ENCODE measurements at places on chromosomes 1 and 21.

GRCh38 chr1:107920561-107920960, 44.4 kb downstream of the VAV3 start:
- no peak for DNase-seq

GRCh38 chr1:116836099-116836498, 73.6 kb upstream of the PTGFRN start:
- no peak for DNase-seq

DNA sequence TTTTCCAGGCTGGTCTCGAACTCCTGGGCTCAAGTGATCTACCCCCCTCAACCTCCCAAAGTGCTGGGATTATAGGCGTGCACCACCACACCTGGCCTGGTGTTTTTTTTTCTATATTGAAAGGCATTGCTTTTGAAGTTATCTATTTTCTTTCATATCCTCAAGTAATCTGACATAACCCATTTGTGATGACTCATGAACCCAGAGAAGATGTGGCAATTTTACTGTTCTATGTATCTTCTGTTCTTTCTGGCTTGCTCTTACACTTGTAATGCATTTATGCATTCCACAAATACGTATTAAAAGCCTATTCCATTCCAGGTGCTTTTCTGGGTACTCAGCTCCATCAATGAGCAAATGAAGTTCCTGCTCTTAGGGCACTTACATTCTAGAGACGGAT, 29.9 kb upstream of the ERRFI1 start:
- DNase-seq: no peak

GRCh38 chr1:98288494-98288893, 367.7 kb upstream of the DPYD start:
- DNase-seq: no peak

DNA sequence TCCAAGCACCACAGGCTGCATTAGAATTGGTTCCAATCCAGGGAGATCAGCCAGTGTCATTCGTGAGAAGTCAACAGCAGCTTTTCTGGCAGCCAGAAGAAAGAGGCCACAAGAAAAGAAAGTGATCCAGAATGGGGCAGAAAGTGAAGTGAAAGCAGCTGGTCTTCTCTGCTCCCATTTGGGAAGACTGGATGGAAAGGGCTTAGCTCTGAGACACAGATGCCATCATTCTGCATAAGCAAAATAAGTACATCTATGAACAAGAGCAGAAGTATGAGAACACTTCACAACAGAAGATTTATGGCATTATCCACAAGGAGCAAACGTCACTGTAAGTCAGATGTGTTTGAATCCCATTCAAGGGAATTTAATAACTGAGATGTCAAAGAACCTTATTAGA, 326.5 kb upstream of the ESRRG start:
- DNase-seq: no peak

DNA sequence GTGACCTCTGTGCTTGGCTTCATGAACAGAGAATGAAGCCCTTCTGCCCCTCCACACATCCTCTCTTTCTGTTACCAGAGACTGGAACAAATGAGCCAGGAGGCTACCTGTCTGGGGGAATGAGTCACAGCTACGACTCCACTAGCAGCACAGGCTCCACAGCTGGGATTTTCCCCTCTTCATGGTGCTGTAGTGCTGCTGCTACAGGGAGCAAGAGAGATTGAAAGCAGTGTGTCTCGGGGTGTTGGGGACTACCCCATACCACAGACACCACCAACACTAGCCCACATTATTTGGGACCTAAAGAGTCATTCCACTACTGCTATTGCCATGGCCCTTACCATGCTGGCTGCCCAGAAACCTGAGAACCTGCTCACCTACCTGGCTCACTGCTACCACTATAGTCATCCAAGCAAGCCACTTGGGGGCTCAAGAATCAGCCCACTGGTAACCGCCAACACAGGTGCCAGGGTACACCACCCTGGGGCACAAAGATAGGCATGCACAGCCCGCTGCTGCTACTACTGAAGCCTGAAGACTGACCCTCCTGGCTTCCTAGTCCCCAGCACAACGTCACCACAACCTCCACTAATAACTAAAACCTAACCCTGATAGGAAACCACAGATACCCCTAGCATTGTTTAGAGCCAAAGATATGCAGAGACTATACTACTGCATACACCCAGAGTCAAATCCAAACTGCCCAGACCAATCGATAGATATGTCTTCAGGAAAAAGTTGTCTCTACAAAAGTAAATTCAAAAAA, 17.7 kb downstream of the CD1E start:
- no peak for DNase-seq

- DNase-seq: no peak
Measured at GRCh38 chr1:166948856-166949350, 26.4 kb downstream of the ILDR2 start.

DNA sequence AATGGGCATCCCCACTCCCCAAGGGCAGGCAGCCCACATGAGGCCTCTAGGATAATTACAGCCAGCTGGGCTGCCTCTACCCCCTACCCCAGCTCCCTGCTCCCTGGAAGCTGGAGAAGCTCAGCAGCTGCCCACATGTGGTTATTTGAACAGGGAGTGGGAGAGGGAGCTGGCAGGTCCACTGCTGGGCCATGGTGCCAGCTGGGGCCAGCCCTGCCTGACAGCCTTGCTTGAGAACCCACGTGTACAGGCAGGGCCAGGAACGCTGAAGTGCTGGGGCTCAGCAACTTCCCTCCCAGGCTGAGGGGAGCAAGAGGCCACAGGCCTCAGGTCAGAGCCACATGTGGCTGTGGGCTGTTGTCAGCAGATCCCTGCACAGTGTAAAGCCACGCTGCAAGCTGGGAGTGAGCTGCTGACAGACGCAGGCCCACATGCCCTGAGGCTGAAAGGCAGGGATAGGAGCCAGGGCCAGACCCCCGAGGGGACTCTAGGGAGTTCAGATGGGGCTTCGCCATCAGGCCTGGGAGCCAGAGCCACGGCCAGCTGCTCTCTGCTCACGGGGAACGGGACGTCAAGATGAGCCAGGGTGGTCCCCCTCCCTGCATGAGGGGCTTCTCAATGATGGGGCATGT, 129.0 kb downstream of the SYF2 start:
- DNase-seq: no peak

DNA sequence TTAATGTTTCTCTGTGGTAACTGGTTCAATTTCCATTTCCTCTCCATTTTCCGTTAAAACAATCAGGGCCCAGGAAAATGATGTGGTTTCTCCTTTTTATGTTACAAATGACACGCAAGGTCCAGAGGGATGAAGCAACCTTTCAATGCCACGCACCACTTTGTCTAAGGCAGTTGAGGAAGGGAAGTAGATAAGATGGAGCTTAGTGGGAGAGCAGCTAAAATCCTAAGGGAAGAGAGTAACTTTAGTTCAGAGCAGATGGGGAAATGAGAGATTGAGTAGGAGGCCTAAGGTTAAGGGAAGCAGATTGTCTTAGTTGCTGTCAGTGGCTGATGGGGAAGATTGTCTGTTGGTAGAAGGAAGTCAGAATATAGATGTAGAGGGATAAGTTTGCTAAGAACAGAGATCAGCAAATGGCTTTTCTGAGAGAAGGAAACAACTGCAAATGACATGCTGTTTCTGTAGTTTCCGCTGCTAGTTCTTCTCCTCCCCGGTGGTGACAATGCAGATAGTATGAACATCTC, 660 bp downstream of the CD1C start:
- DNase-seq: no peak

DNA sequence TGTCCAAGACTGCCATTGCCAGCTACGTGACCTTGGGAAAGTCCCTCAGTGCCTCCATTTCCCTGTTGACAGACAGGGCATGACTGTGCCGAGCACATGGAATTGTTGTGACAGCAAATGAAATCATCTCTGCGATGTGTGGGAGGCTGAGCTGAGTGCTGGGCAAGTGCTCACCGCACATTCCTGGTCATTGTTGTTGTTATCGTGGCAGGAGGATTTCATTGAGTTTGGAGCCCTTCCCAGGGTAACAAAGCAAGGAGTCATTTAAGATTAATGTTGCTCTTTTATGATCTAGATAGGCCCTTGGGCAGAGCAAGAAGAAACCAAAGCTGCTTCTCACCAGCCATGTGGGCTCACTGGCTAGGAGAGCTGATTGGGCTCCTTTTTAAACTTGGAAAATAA, 39.6 kb upstream of the ITPKB start:
- DNase-seq: no peak

DNA sequence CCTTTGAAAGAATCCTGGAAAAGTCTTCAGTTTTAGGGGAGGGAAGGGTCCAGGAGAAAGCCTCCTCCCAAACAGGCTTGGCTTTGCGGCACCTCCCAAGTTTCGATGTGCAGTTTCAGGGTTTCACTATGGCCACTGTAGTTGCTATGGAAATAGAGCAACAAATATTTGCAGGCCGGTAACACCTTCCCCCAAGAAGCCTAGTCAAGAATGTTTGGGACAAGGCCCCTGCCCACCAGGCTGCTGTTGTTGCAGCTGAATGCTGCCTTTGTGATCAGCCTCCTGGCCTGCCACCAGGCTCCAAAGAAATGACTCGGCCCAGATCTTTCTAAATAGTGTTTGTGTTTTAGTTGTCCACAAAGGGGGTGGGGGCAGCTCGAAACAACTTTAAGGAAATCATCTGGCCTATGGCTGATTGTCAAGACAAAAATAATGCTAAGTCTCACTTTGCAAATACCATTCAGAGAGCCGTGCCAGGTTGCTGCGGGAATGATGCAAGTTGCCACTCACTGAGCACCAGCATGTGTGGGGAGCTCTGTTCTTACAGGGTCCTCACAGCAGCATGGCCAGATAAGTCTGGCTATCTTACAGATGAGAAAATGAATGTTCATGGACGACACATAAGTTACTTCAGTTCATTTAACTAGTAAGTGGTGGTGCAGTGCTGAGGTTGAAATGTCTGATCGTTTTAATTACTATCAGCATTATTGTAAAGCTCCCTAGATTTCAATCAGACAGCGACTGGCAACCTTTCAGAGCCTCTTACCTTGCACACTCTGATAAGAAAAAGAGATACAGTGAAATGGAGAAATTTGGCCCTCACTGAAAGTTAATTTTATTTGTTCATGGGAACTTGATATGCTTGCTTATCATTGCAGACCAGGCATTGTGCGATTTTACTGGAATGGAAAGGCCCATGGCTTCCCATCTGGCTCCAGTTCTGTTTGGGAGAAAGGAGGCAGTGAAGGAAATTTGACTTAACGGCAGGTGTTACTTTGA, 91.2 kb upstream of the JUN start:
- no peak for DNase-seq

- DNase-seq: no peak
Measured at GRCh38 chr1:215957663-215958062, 390.6 kb downstream of the KCTD3 start.

GRCh38 chr1:7827126-7827955, 25.5 kb downstream of the UTS2 start:
- no peak for DNase-seq

DNA sequence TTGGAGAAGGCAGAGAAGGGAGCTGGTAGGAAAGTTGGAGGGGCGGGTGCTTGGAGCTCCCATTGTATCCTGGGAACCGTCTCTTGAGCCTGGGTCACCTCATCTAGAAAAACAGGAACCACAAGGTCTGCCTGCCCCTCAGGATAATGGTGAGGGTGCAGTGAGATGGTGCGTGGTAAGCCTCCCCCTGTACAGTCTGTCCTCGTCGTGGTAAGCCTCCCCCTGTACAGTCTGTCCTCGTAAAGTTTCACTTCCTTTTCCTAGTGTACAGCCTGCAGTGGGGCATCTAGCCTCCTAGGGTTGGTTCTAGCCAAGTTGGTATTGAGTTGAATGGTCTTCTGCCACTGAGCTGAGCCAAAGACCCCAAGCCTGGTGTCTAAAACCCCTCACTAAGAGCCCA, 66.5 kb upstream of the IGSF21 start:
- DNase-seq: no peak

GRCh38 chr1:15540186-15540585, 13.5 kb downstream of the DNAJC16 start:
- no peak for DNase-seq

DNA sequence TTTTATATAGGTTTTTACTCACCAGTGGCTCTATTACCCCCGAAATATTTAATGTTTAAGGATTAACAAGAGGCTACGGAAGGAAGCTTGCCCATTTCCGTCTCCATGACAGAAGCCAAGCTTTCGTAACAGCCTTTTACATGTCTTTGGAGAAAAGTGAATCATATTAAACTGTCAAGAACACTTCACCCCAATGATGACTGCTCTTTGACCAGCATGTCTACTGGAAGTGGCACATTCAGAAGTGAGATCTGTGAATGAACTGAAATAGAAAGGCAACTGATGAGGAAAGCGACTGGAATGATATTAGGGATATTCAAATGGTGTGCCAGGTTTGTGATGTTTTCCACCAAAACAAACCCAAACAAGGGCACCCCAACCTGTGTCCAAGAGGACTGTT, 8.5 kb upstream of the PRDM15 start:
- no peak for DNase-seq

GRCh38 chr1:89941110-89941766, 53.7 kb upstream of the ZNF326 start:
- no peak for DNase-seq

- DNase-seq: no peak
Measured at GRCh38 chr1:110671361-110671760, 3.4 kb downstream of the KCNA3 start.

DNA sequence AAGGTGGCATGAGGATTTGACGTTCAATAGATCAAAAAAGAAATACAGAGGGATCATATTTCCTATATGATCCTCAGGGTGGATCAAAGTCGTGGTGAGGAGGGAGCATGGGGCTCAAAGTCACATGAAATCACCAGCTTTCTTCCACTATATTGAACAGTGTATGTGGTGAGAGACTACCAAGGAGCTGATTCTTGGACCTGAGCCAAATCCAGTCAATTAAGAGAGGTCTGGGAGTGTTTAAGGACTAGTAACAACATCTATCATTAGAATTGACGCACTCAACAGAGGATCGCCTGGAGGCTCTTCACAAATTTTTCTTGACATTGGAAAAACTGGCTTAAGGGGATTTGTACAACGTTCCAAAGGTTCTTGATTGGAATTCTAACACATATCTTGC, 267.7 kb upstream of the PROX1 start:
- DNase-seq: no peak

DNA sequence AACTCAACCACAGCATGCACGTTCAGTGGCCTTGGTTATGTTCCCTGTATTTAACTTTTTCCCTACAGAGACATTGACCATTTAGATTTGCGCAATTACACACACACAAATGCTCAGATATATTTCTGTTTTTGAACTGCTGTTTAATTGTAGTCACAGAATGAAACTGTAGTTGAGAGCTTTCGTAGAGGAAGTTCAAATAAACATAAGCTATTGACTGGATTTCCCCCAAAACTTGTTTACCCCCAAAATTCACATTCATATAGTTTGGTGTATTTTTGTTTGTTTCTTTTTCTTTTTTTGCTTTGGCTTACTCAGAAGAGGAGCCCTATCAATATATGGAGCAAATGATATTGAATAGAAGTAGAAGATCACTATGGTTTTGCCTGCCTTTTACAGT, 921.0 kb downstream of the ADGRL2 start:
- no peak for DNase-seq

Measured in T47D (cell line).